ENCODE measurements at places on chromosomes 11 and 22.

GRCh38 chr11:114610550-114610949, 15.0 kb upstream of the NXPE4 start:
- no peak for DNase-seq

DNA sequence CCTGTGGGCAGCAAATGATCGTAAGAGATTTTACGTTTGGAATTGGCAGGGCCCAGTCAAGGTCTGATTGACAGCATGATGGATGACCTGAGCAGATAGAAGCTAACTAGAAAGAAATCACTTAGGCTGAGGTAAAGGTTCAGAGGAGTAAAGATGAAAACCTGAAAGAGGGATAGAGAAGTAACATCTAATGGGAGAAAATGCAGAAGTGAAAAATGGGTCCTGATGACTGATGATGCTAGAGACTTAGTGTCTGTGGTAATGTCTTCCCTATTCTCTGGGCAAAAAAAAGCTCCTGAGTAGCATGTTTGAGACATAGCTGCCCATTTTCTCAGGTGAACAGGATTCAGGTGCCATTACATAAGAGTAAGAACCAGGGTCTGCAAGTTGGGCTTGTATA, 628.8 kb upstream of the ANO5 start:
- no peak for DNase-seq

GRCh38 chr22:30429887-30430286, 4.3 kb downstream of the MTFP1 start:
- no peak for DNase-seq

DNA sequence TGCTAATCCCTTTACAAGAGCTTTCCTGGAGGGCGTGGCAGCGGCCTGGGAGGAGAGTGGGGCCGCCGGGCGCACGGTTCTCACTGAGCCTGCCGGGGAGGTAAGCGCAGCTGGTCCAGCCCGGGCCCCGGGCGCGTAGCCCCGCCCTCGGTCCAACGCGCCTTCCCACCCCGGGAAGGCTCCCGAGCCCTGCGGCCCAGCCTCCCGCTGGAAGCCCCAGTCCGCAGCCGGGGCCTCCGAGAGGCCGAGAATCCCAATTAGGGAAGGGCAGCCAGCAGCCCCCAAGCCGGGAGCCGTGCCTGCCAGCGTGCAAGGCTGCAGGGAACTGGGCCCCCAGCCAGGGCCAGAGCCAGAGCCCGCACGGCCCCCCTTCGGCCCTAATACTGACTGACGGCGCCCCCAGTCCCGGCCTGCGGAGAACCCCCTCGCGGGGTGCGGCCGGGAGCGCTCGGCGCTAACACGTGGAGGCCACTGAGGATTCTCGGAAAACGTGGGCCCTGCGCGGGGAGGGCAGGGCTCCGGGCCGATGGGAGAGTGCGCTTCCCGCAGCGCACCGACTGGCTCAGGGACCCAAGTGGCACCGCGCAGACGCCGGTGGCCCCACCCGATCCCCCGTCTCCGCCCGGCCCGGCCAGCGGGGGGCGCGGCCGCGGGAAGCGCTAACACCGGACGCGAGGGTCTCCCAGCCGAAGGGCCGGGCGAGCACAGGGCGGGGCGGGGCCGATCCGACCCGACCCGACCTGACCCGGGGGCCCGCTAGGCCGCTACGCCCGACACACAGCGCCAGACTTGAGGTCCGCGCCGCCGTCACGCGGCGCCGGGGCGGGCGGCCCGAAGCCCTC, 5.7 kb downstream of the ZFTA start:
- DNase-seq = peak; percentile 67

DNA sequence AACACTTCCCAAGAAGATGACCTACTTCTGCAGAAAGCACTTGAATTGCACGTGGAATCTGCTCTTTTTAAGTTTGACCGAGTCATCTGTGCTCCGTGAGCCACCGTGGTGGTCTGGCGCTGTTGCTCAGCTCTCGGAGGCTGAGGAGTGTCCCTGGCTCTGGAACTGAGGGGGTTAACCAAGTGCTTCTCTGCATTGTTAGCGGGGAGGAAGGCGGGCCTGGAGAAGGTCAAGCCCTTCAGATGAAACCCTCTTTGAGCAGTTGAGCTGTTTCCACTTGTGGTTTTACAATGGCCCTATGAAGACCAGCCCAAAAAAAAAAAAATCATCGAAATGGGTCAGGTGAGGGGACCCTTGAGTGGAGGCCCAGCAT, 286.4 kb downstream of the NTM start:
- DNase-seq = peak; percentile 29

DNA sequence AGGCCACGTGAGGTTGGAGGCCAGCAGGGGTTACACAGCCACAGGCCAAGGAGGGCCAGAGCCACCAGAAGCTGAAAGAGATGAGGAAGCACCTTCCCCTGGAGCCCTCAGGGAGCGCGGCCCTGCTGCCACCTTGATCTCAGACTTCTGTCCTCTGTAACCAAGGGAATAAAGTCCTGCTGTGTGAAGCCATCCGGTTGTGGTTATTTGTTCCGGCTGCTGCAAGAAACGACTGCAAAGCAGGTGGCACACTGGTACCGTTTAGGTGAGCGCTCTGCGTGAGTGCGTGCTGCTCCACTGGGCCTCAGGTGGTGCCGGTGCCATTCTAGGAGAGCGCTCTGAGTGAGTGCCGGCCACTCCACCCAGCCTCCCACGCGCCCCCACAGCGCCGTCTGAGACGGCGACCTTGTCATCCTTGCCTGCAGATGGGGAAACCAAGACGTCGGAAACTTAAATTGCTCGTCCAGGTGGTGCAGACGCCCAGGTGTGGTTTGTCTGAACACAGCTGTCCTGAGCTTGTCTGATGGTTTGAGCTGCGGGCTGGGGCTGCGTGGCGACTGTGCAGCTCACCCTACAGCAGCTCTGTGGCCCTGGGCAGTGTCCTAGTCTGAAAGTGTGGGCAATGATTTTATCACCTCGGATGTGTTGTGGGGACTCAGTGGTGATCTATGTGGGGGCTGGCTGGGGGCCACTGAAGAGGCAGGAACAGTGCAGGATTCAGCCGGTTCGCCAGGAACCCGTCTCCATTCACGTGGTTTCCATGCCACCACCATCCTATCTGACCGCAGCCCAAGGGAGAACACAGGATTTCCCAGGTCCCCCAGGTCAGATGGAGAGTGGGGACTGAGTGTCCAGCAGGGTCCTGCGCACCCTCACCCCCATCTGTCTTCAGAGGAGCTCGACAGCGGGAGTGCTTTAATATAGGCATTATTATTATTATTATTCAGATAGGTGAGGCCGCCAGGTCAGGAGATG, 4.6 kb upstream of the MRGPRG start:
- DNase-seq = no peak

DNA sequence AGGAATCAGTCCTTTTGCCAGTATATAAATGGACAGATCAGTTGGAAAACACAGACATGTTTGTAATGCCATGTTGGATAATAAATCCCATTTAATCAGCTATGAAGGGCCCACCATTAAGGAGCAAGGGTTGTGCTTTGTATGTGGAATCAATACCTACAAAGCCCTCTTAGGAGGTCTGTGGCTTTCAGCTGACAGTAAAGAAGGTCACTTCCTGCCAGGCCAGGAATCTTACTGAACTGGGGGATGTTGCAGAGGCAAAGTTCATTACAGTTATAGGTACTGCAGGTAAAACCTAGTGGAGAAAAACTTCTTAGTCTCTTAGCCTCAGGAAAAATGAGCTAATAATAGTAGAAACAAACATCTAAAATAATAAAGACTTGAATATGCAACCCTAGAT, 129.5 kb downstream of the FAM76B start:
- no peak for DNase-seq

DNA sequence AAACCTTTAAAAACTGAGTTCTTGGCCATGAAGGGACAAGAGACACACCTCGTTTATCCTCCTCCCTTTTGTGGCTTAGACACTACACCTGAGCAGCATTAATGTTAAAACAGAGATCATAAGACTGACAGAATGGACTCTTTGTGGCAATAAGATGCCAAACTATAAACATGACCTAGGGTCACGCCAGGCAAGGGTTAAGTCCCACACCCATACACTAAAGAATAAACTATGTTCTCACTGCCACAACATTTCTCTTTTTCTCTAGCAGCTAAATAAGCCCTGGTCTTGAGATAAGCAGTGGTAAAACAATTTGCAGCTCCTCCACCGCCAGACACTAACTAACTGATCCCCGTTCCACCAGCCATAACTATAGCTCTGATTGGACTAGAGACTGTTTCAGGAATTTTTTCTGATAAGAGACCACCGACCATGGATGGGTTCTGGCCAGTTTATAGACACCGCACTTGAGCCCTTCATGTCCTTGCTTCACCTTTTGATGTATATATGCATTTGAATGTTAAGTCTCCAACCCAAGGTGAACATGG, 4.9 kb upstream of the SLCO2B1 start:
- DNase-seq = no peak

DNA sequence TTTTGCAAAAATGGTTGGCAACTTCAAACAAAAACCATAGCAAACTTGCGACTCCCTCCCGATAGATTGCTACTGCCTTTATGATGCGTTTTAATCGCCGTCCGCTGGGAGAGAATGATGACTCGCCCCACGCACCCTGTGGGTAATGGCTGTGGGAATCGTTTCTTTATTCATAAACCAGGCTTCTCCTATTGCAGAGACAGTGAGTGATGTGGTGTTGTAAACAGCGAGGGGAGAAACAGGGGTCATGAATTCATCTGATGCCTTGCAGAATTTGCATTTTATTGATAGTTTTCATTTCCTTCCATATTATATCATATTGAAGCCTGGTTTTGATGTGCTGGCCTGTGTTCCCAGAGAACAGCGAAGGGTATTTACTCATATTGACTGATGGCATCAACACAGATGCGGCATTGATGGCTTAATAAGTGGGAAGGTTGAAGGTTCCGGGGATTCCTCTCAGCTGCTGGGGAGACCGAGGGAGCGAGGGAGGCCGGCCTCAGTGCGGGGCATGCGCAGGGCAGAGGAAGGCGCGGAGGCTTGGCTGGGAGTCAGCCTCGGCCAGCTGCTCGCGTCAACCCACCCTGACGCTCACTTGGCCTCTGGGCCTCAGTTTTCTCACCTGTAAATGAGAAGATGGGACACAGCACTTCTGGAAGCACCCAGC, 41.3 kb downstream of the ARHGAP8 start:
- no peak for DNase-seq

DNA sequence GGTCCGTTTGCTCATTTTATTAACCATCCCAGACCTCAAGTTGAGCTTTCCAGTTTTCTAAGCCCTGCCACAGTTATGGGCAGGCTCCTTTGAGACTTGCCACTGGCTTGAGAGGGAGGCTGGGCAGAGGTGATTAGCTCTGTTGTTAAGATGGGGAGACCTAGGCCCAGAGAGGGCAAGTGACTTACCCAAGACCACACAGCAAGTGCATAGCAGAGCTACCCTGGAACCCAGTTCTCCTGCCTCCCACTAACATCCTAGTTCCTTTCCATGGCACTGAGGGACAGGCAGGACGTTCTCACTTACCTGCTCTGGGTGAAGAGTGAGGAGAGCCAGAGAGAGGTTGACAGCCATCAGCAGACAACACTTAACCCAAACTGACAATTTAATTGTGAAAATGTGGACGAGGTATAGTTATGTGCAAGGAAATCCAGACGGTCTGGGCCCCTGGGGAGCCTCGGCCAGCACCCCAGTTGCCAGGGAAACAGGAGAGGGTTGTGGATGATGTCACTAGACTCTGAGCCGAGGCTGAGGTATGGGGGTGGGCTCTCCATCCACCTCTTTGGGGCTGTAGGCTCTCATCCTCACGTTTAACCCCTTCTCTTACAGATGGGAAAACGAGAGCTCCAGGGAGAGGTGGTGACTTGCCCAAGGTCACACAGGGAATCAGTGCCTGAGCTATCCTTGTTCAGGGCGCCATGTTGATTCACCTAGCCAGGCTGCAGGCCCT, 12.3 kb upstream of the WNT11 start:
- no peak for DNase-seq

GRCh38 chr11:12761029-12761428, 86.8 kb downstream of the TEAD1 start:
- no peak for DNase-seq

DNA sequence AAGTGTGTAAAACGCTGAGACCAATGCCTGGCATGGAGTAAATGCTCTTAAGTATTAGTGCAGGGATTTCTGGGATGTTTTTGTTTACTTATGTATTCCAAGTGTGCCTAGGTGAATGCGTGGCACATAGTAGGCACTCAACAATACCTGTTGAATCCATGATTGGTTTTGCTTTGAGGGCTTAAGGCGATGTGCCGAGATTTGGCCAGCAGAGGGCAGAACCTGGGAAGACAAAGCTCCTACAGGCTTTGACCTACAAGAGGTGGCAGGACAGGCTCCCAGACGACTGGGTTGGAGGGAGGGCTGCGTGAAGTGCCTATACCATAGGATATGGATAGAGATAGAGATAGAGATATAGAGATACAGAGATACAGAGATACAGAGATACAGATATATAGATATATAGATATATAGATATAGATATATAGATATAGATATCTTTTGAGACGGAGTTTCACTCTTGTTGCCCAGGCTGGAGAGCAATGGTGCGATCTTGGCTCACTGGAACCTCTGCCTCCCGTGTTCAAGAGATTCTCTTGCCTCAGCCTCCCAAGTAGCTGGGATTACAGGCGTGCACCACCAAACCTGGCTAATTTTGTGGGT, 13.9 kb downstream of the KCNE3 start:
- peak; percentile 72 for DNase-seq

DNA sequence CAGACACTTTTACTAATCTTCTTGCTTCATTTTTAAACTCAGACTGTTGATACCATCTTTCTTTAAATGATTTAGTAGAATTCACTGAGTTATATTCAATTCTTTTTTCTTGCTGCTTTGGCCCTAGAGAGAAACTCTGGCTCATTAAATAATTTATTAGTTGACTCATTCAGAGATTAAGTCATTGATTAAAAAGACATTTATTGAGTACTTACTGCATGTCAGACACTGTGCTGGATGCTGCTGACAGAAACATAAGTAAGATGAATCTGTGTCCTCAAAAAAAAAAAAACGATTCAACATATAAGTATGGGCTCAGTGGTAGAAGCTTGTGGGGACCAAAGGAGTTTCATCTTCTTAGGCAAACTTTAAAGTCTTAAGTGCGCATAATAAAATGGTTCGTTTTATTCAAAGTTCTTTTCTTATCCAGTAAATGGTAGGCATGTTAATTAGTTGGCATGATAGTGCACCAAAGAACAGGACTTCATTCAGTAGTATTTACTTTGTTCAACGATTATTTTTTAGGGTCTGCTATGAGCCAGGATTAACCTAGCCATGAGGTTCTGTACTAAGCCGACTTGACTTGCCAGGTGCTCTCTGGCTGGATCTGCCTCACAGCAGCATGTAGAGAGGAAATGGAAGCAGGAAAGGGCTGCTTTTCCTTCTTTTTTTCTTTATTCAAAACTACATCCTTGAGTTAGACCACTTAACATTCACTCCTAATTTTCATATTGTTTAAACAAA, 281.0 kb upstream of the CTSC start:
- no peak for DNase-seq
